ENCODE measurements at places on chromosomes 7 and 10. TPM values are rescaled to one million over a fixed set of nuclear protein-coding genes. Genes with fewer than 3 reads are reported as not detected.

DNA sequence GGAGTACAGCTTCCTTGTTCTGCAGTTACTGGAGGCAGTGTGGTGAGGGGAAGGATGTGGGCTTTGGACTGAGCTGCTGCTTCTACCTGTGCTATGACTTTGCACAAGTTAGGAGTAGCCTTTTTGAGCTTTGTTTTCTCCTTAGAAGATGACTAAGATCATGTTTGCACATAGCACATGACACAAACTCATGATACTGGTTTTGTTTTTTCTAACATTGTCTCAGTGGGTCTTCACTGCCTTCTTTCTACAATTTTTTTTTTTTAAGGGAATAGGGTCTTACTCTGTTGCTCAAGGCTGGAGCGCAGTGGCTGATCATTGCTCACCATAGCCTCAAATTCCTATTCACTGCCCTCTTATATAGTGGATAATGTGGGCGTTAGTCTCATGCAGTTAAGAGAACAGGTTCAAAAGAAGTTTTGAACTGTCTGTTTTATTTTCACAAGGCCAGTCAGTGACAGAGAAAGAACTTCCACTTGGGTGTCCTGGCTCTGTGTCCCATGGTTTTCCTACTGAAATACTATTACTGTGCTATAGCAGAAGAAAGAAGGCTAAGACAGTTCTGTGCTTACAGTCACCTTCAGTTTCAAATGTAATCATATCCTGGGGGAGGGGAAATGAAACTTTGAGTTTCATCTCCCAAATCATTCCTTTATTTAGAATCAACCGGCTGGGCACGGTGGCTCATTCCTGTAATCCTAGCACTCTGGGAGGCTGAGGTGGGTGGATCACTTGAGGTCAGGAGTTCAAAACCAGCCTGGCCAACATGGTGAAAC, 72.0 kb downstream of the KAT6B start:
- DNase-seq: peak; percentile 63

Gene CYP51A1
- total RNA-seq: 38.8 TPM

GRCh38 chr10:109668703-109669102, 254.6 kb downstream of the XPNPEP1 start:
- no peak for DNase-seq

Gene MARVELD1
- 22.9 TPM for total RNA-seq

Gene HELLS
- total RNA-seq: 29.6 TPM

DNA sequence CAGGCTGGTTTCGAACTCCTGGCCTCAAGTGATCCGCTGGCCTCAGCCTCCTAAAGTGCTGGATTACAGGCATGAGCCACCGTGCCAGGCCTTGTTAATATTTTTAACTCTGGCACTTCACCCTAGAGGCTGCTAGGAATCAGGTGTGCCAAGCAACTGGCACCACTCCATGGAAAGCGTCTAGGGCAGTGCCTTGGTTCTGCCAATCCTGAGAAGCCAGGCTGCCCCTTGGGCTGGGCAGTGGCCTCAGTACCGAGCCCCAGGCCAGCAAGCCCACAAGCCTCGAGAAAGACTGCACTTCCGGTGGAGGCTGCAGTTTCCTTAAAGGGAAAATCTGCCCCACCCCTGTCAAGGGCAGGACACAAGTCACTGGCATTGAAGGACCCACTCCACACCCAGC, 11.3 kb downstream of the ALKBH4 start:
- no peak for DNase-seq

Gene MALSU1
- 35.3 TPM for total RNA-seq

- DNase-seq: no peak
These were observed 33.5 kb downstream of the PROSER2 start for GRCh38 chr10:11856678-11857077.

GRCh38 chr10:107576746-107577145, 412.2 kb upstream of the SORCS1 start:
- no peak for DNase-seq

DNA sequence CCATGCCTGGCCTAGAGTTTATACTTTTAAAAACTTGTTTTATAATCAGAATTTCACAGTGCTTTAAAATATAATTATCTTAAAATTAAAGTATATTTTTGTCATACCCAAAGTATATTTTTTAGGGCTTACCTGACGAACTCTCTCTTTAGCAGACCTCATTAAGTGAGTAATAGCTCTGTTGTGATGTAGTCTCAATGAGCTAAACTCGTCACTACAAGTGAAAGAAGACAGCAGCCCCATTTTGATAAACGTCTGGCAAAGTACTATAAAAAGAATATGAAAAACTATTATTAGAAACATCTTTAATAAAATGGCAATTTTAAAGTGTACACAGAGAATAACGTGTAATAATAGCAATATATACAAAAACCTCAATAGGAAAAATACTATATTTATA, 18.6 kb downstream of the ANKRD61 start:
- DNase-seq: no peak

Gene SLC12A9
- total RNA-seq: 27.2 TPM

DNA sequence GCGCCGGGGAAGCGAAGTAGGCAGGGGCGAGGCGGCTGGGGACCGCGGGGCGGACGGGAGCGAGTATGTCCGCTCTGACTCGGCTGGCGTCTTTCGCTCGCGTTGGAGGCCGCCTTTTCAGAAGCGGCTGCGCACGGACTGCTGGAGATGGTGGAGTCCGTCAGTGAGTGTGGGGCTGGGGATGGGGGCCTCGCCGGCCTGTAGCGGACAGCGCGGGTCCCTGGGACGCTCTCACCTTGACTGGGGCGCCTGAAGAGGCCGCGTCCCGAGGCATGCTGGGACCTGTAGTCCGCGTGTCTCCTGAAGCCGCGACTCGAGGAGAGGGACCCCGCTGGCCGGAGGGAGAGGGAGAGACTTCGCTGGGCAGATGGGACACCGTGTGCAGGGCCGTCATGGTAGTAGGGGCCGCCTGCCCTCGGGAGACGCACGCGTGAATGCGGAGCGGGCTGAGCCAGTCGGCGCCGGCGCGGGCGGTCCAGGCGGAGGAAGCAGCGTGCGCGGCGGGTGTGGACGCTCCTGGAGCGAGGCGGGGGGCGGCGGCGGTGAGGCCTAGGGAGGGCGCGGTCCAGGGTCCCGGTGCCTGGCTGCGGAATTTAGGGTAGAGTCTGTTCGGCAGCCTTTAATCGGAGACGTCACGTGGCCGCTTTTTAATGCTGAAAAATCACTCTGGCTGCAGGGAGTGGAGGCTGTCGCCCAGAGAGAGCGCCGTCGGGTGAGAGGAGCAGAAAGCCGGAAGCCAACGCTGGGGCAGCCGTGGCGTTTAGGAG, at the start of gene NDUFB2:
Gene NDUFB2, plus strand, starts transcription at position 29 of the 767 bp plus-strand sequence. Its CDS starts 37 bp downstream, at position 66.
- DNase-seq: peak; percentile 79

Gene PRKAR2B
- total RNA-seq: 13.5 TPM

GRCh38 chr10:30417301-30417700, 16.7 kb upstream of the MAP3K8 start:
- DNase-seq: no peak

DNA sequence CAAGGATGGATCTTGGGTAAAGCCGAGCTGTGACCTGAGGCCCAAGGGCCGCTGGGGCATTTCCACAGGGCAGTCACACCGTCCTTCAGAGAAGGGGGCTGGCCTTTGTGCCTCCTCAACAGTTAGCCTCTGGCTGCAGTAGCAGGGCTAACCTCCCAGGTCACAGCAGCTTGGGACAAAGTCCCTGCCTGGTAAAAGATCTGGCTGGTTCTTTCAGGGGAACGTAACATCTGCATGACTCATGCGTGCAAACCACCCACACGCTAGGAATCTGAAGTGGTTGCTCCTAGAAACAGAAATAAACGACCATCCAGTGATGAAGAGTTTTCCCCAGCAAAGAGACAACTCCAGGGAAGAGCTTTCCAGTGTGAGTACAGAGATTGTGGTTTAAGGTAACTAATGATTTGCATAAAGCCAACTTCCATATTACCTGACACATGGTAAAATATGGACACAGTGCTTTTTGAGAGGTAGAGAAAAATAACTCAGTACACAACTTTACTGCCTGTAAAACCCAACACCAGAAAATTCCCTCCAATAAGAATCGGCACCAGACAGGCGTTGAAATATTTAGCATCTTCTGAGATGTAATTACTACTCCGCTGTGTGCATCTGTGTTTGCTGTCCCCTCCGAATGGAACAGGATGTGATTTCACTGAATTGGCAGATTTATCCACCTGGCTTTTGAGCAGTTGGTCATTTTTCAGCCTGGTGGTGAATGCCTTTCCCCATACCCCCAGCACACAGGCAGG, 84.9 kb upstream of the ADRB1 start:
- DNase-seq: no peak

Gene KCP
- total RNA-seq: under 0.01 TPM

GRCh38 chr7:65239707-65240352, 133.8 kb upstream of the ZNF92 start:
- peak; percentile 7 for DNase-seq

DNA sequence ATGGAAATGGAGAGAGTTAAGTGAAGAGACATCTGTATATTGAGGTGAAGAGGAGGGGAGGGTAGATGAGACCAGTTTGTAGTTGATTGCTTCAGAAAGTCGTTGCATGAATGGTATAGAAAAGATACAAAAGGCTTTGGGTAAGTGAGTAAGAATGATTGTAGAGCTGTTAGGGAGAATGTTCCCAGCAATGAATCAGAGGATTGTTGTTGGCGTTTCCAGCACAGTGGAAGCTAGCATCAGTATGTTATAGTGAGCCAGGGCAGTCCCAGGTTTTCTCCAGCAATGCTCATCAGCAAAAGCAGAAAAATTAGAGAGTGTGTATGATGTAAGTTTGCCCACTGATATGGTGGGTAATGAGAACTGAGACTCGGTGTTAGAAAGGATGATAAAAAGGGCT, 15.4 kb upstream of the CDK6 start:
- no peak for DNase-seq

Gene SEMA4G
- total RNA-seq: 0.54 TPM

Gene IDI2
- total RNA-seq: not detected

Gene TAC1
- total RNA-seq: not detected

Gene RNF148
- not detected for total RNA-seq

Gene EBLN1
- total RNA-seq: not detected

Gene FAM200A
- total RNA-seq: 3.2 TPM

GRCh38 chr7:3464900-3465622, 164.0 kb downstream of the SDK1 start:
- no peak for DNase-seq

- no peak for DNase-seq
These were observed 12.1 kb downstream of the BMPR1A start for GRCh38 chr10:86768412-86769062.

- no peak for DNase-seq
These were observed 62.2 kb downstream of the CNOT4 start for GRCh38 chr7:135447748-135448147.

Gene SLC26A5
- total RNA-seq: not detected

Gene HABP2
- total RNA-seq: 0.27 TPM

Gene SLC16A9
- total RNA-seq: 0.81 TPM

DNA sequence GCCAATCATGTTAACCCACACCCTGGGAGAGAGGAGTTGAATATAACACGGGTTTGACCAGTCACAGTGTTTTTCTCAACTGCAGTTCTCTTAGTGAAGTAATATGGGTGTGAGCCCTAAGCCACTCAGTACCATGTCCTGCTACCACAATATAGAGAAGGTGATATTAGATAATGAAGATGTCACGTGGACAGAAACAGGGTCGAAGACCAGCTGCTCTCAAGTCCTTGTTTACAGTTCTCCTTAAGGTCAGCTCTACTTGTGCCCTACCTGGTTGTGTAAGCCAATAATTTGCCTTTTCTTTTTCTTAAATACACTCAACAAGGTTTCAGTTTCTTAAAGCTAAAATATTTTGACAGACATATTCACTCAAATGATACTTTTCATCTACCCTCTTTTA, 128.3 kb upstream of the POT1 start:
- no peak for DNase-seq

Gene OR6B1
- total RNA-seq: under 0.01 TPM

- peak; percentile 57 for DNase-seq
These were observed 104.9 kb upstream of the MBL2 start for GRCh38 chr10:52877451-52877850.

- DNase-seq: no peak
These were observed 77.2 kb upstream of the ARHGAP21 start for GRCh38 chr10:24800861-24801260.

- no peak for DNase-seq
These were observed 87.3 kb upstream of the NAMPT start for GRCh38 chr7:106372126-106372525.

DNA sequence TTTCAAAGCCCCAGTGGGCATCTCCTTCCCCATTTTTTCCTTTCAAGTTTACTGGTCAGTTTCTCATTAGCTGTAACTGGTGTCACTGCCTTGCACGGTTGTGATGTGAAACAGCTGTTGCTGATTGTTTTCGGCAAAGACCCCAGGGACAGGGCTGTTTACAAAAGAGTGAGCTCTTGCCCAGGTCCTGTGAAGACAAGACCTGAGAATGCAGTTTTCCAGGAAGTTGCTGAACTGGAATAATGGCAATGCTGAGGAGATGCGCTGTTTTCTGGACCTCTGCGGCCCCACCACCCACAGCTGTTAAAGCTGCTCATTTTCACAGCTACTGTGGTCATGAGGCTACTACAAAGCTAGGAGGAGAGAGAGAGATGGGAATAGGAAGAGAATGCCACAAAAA, 116.6 kb upstream of the RSU1 start:
- no peak for DNase-seq

- no peak for DNase-seq
These were observed 354.2 kb upstream of the TMEM229A start for GRCh38 chr7:124387056-124387455.

GRCh38 chr7:148799893-148800555, 84.1 kb downstream of the EZH2 start:
- DNase-seq: no peak

Gene TWIST1
- 0.27 TPM for total RNA-seq

Gene HTR5A
- total RNA-seq: under 0.01 TPM

- no peak for DNase-seq
These were observed 7.5 kb downstream of the SNX13 start for GRCh38 chr7:17932770-17933169.

Gene LRRC4
- 0.54 TPM for total RNA-seq

Gene HOXA7
- total RNA-seq: 13.2 TPM

Gene CFAP69
- total RNA-seq: 2.4 TPM

Gene POU6F2
- not detected for total RNA-seq

- no peak for DNase-seq
These were observed 60.3 kb downstream of the AHCYL2 start for GRCh38 chr7:129285111-129285510.

GRCh38 chr7:66443946-66444345, 184.7 kb upstream of the KCTD7 start:
- DNase-seq: no peak
